Fibroblast of the aortic adventitia (primary cell): ENCODE measurements at places on chromosomes 12 and 14.

DNA sequence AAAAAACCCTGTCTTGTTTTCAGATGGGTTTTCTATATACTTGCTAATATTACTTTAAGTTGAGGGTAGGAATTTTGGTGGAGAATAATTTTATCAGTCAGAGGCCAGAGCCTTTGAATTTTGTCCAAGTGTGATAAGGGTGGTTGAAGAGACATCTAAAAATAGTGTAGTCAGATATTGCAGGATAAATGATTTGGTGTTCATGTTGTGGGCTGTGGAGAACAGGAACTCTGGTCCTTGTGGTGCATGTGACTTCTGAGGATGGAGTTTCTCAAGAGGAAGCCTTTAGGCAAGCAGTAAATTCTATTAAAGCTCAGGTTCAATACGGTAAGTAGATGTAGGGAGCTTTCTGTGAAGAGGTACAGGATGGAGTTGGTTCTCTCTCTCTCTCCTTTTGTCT is 2.8 kb downstream of the ADAM21 start:
- DNase-seq, result no peak

GRCh38 chr14:23600322-23600707 is 21.7 kb upstream of the JPH4 start:
- no peak for DNase-seq

DNA sequence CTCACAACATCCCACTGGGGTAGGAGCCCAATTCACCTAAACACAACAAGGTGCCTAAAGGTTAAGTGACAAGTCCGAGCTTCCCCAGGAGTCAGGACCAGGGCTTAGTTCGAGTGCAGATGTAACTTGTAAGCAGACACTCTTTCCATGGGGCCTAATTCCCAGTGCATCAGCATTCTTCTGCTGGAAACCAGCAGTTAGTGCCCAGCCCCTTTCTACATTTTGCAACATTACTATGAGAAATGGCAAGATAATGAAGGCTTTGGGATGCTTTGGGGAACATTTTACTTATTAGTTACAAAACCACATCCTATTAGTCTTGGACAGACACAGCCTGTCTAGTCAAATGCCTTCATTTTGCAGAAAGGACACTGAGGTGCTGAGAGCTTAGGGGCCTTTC is 179.8 kb downstream of the CALM1 start:
- peak; percentile 23 for DNase-seq

GRCh38 chr12:22412581-22412980 is 78.1 kb upstream of the ST8SIA1 start:
- DNase-seq, result no peak

DNA sequence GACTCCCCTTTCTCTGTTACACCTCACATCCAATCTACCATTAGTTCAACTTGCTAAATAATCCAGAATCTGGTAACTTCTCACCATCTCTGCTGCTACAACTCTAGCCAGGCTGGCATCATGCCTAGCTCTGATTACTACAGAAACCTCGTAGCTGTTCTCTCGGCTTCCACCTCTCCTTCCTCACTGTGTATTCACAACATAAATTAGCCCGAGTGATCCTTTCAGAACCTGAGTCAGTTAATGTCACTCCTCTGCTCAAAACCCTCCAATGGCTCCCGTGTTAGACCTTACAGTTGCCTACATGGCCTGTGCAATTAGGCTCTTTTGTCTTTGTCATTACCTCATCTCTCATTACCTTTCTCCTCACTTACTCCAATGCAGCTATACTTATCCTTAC is 139.4 kb downstream of the PDE3A start:
- no peak for DNase-seq

DNA sequence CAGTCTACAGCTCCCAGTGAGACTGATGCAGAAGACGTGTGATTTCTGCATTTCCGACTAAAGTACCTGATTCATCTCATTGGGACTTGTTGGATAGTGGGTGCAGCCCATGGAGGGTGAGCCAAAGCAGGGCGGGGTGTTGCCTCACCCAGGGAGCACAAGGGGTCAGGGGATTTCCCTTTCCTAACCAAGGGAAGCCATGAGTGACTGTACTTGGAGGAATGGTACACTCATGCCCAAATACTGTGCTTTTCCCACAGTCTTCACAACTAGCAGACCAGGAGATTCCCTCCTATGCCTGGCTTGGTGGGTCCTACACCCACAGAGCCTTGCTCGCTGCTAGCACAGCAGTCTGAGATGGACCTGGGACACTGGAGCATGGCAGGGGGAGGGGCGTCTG is 21.0 kb upstream of the ABCC9 start:
- DNase-seq, result peak; percentile 10

DNA sequence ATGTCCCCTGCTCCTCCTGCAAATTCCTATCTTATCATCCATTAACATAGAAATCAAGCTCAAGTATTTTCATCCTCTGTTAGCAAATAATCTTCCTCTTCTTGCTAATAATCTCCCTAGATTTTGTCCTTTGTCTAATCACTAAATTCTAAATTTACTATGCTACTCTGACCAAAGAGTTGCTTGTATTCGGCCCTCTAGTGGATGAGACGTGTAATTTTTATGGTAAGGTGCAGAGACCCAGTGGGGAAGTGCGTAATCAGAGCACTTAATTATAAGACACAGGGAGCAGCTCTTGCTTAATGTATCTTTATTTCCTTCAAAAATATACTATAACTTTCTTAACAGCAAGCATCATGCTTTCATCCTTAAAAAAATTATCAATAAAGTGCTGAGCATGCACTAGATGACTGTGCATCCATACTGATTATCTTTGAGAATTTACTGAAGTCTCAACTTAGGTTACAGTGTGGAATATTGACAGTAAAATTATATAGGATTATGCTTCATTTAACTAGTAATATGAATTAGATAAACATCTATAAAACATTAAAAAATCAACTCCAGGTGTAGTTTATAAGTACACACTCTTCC is 212.6 kb downstream of the SLC16A7 start:
- DNase-seq, result peak; percentile 63

GRCh38 chr12:121129811-121130147 is 2.9 kb upstream of the P2RX7 start:
- no peak for DNase-seq

DNA sequence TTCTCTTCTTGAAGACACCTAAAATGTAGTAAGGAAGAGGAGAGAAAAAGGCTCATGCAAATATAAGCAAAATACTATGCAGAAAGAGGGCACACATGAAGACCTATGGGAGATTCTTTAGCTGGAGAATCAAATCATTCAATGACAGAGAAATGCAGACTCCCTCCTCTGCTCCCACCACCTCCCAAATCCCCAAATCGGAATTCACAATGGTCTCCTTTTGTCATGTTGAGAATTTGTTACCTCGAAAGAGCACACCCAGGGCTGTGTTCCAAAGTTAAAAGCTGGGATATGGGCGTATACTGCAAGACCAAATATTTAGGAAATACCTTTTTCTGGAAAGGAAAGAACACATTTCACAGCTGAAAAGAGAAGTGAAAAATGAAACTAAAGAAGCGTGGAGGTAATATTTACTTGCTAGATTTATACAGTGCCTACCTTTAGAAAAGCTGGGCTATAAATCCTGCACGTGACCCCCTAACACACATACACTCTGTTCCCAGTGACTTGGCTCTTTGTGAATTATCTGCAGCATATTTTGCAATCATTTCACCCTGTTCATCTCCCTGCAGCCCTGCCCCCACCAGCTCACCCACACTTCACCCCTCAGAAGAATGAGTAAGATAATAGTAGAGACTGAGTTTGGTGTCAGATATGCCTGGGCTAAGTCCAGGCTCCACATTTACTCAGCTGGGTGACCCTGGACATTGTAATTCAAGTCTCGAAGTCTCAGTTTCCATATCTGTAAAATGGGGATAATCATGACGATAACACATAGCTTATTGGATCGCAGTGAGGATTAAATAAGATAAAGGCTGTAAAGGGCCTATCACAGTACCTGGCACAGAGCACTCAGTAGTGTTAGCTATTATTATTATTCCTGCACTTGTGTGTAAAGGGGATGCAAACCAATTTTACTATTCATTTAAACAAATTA is 2.9 kb upstream of the CACNA1C start:
- DNase-seq, result peak; percentile 44

DNA sequence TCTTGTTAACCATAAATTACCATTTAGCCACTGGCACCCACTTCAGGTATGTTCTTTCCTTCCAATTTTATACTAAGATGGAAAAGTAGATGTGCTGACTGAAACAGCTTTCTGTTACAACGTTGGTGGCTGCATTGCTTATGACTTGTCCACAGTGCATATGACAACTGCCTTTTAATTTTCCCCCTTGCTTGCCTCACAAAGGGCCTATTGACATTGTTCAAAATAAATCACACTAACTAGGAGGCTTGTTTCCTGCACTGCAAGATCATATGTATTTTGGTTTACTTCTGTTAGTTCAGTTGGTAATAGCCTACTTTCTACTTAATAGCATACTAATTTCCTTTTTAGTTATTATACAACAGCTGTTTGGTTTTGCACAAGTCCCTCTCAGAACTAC is 55.4 kb downstream of the SCAF11 start:
- no peak for DNase-seq

DNA sequence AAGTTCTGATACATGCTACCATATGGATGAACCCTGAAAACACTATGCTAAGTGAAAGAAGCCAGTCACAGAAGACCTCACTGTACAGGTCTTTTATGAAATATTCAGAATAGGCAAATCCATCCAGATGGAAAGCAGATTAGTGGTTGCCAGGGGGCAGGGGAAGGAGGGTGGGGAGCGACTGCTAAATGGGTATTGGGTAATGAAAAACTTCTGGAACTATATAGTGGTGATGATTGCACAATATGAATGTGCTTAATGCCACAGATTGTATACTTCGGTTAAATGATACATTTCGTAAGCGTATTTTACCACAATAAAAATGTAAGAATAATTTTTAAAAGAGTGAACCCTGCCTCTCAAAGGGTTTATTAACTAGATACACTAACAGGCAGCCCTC is 11.8 kb upstream of the KSR2 start:
- DNase-seq, result no peak

- DNase-seq, result peak; percentile 11
Observed at GRCh38 chr14:35435177-35435576, 30.6 kb upstream of the NFKBIA start.

DNA sequence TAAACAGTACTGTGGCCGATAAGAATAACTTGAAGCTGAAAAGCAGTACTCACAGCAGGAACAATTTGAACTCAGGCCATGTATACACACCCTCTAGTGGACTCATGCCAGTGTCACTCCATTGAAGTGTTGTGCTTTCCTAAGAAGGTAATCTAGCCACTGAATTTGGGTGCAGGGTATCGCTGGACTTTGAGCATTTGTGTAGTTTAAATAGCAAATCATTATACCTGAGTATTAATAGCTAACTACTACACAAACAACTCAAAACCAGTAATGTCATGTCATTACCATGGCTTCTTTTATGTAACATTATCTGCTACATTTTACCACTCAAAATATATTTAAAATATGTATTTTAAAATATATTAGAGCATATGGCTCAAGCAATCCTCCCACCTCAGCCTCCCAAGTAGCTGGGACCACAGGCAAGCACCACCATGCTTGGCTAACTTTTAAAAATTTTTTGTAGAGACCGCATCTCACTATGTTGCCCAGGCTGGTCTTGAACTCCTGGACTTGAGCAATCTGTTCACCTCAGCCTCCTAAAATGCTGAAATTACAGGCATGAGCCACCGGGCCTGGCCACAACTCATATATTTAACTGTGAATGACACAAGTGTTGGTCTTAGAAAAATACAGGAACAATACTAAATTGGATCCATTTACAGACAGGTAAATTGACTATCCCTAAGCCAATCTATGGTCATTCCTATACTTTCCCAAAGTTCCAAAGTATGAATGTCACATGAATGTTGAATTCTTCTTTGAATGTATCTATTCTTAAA is 25.6 kb upstream of the ARID4A start:
- DNase-seq, result peak; percentile 48

GRCh38 chr14:89243741-89244140 is 173.3 kb downstream of the FOXN3 start:
- DNase-seq, result no peak

DNA sequence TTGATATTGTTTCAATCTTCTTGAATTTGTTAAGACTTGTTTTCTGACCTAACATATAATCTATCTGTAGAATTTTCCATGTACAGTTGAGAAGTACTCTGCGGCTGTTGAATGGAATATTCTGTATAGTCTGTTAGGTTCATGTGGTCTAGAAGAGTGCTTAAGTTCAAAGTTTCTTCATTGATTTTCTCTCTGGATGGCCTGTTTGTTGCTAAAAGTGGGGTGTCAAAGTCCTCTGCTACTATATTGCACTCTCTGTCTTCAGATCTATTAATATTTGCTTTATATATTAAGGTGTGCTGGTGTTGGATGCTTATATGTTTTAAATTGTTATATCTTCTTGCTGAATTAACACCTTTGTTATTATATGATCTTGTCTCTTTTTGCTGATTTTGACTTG is 290.9 kb upstream of the STXBP6 start:
- DNase-seq, result no peak

DNA sequence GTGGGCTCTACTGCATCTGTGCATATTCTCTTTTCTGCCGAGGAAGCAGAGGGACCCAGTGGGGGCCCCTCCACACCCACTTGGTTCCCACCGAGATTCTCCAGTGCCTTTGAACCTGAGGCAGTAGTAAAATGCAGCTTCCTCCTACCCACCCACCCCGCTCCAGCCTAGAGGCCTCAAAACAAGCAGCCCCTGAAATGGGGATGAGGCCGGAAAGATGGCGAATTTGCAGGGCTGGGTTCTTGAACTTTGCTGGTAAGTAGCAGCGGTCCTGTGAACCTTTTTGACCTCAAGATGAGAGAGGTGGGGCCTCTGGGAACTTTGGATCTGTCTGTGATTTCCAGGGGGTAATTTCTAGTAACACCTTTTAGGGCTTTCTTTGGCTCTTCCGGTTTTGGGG is 15.4 kb downstream of the PLEKHG3 start:
- no peak for DNase-seq

DNA sequence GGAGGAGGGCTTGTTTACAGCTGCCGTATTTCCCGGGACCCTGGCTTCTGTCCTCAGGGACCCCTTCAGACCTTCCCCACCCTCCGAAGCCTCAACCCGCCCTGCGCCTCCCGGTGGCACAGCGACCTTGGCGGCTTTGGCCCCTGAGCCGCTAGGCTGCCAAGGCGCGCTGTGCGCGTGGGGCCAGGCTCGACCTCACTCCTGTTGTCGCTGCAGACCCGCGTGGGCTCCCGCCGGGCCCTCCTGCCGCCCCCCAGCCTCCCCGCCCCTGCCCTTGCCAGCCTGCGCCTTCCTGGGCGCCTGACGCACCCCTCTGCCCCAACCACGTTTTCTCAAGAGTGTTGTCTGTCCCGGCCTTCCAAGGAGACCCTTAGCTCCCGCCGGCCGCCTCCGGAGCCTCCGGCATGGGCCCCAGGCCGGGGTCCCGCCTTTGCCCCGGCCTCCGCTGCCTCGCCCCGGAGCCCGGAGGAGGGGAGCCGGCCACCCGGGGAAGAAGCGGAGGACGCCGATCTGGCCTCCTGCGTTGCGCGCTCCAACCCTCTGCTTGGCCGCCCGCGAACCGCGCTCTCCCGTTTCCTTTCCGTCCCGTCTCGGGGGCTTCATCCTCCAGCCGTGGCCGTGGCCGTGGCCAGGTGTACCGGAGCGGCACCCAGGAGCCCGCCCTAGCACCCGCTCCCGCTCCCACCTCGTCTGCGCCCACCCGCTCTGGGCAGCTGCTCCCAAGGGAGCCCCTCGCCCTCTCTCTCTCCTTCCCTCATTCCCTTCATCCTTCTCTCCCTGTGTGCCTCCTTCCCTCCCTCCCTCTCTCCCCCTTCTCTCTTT is 19.9 kb downstream of the PPP2R5C start:
- peak; percentile 12 for DNase-seq
